ENCODE measurements at places on chromosomes 6 and 20. TPM values are rescaled to one million over a fixed set of nuclear protein-coding genes. Genes with fewer than 3 reads are reported as not detected.

DNA sequence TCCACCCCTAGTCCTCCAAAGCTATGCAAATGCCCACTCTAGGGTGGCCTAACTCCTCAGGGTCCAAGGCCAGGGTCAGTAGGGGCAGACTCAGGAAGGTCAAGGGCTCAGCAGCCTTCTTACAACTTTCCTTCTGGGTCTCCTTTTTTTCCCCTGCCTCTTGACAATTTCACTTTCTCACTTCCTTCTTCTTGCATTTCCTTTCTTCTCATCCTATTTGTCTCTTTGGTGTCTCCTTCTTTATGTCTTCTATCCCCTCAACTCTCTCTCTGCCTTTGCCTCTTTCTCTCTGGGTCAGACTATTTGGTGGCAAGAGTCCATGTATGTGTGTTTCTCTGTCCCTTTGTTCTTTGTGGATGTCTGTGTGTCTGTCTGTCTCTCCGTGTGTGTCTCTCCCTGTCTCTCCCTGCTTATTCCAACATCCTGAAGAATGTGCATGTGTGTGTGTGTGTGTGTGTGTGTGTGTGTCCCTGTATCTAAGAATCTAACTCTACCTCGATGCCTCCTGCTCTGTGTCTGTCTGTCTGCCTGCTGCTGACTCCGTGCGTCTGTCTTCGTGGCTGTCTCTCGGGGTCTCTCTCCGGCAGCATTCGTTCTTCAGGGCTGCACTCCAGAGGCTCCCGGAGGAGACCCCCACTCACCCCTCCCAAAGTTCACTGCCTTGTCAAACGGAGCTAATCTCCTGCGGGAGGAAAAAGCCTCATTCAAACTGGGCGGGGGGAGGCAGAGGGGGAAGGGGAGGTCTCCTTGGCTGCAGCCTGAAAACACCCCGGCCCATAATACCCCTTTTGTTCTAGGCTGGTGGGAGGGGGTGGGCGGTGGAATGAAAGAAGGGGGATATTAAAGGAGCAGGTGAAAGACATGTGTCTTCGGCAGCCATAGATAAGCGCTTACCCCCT, 51.7 kb upstream of the FOXP4 start:
- no peak for DNase-seq

- DNase-seq: no peak
Measured at GRCh38 chr6:100258752-100259151, 206.0 kb downstream of the SIM1 start.

Gene SEMG2
- not detected for total RNA-seq

GRCh38 chr20:57483287-57484050, 41.5 kb downstream of the CTCFL start:
- DNase-seq: no peak

Gene HRH3
- total RNA-seq: not detected

DNA sequence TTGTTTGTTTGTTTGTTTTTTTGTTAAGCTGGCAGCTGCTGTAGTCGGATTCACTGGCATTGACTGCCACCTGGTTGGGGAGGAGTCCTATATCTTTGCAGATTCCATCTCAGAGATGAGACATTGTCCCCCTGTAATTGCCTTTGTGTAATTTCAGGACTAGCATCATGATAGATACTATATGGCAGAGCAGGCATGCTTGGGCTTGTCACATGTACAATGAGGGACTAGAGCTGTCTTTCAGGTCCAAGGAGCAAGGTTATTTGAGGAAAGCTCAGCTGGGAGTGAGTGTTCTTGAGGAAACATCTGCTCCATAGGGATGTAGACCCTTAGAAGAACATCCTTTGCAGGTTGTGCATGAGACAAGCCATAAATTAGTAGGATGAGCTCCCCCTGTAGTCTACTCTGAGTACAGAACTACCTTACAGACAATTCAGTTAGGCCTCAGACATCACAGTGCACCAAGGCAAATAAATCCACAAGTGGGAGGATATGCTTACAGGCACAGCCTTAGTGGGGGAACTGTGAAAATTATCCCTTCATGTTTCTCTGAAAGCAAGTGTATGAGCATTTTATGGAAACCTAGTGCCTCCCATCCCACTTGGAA, 62.1 kb downstream of the BMP2 start:
- no peak for DNase-seq

Gene LY6G5C
- 2.6 TPM for total RNA-seq

DNA sequence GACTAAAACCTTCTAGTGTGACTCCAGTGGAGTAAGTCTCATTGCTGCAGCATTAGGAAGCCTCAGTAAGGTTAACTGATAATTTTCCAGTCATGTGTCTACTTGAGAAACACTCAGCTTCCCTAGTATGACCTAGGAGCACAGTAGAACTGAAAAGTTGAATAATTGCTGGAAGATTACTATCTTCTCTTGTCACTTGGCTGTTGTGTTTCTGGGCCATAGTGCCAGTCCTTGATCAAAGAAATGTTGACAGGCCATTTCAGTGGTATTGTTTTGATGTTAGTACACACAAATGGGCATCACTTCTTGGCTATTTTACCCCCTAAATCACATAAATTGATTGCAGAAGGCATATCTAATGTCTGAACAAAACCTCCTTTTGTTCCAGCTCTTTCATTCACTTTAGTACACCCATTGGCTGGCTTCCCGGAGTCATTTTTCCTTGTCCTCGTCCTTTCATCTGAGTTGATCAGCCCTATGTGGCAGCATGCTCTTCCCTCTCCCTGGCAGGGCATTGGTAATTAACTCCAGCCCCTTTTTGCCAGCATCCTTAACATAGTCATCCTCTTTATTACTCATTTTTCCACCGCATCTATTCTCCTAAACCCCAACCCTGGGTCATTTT, 6.0 kb downstream of the ENPP3 start:
- no peak for DNase-seq

DNA sequence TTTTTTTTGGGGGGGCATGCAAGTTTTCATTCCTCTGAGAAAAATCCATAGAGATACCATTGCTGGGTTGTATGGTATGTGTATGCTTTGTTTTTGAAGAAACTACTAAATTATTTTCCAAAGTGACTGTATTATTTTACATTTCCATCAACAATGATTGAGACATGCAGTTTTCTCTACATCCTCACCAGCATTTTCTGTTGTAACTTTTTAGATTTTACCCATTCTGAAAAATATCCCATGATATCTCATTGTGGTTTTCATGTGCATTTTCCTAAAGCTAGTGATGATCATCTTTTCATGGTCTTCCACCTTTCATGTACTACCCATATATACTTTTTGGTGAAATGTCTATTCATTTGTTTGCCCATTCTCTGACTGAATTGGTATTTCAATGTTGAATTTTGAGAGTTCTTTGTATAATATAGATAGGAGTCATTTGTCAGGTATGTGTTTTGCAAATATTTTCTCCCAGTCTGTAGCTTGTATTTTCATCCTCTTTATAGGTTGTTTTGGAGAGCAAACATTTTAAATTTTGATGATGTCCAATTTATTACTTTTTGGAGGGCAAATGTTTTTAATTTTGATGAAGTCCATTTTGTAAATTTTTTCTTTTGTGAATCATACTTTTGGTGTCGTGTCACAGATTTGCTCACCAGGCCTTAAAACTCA, 827.5 kb upstream of the CITED2 start:
- no peak for DNase-seq

DNA sequence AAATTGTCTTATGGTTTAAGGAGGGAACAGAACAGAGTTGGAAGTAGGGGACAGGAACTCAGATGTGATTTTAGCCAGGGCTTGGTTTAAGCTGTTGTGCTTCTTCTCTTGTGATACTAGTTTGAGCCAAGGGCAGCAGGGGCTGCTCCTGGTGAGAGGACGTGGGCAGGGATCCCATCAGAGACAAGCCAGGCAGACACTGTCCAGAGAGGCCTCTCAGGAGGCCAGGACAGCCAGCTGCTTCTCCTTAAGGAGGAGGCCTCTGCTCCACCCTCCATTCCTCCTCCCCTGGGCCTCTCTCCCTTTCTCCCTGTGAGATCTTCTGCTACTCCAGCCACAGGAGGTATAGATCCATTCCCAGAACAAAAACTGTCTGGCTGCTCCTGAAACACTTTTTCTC, 108.4 kb upstream of the MLN start:
- no peak for DNase-seq

GRCh38 chr20:63497946-63498935, 642 bp downstream of the EEF1A2 start:
- peak; percentile 43 for DNase-seq

GRCh38 chr6:46917002-46917545, 4.7 kb downstream of the ADGRF5 start:
- no peak for DNase-seq

Gene VSX1
- total RNA-seq: 0.65 TPM

Gene CD93
- total RNA-seq: 0.07 TPM

Measured in PC-9 (cell line).